Glomerular endothelial cell (primary cell): ENCODE measurements at places on chromosomes 6 and 20.

DNA sequence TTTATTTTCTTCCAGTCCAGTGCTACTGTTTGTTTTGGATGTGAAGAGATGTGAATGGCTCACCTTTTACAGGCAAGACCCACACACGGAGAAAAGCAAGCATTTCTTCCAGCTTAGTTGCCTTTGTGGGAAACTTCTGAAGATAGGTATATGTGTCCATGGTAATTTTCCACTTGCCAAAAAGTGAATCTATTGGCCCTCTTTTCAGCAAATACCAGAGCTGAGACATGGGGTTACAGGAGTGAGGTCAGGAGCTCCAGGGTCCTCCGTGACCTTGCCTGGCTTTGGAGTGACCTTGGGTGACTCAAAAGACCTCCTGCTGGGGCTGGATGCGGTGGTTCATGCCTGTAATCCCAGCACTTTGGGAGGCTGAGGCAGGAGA lies 166.7 kb downstream of the SCML4 start:
- no peak for DNase-seq

DNA sequence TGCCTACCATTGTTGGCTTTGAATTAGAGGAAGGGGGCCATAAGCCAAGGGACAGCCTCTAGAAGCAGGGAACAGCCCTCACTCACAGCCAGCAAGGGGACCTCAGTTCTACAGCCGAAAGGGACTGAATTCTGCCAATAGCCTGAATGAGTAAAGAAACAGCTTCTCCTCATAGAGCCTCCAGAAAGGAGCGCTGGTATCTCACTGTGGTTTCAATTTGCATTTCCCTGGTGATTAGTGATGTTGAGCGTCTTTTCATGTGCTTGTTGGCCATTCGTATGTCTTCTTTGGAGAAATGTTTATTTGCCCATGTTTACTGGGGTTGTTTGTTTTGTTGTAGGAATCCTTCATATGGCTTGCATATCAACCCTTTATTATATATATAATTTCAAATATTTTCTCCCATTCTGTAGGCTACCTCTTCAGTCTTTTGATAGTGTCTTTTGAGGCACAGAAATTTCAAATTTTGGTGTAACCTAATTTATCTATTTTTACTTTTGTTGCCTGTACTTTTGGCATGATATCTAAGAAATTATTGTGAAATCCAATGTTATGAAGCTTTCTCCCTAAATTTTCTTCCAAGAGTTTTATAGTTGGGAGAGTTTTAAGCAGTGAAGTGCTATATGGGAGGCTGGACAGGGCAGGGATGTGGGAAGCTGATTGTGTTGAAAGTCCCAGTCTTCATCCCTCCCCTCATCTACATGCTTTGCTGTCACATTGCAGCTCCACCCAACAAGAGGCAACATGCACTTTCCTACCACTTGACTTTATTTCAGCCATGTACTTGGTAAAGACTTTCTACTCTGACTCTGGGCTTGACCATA lies 82.3 kb upstream of the SHLD1 start:
- no peak for DNase-seq

- no peak for DNase-seq
Measured at GRCh38 chr6:37512400-37513011, 12.8 kb upstream of the CCDC167 start.

DNA sequence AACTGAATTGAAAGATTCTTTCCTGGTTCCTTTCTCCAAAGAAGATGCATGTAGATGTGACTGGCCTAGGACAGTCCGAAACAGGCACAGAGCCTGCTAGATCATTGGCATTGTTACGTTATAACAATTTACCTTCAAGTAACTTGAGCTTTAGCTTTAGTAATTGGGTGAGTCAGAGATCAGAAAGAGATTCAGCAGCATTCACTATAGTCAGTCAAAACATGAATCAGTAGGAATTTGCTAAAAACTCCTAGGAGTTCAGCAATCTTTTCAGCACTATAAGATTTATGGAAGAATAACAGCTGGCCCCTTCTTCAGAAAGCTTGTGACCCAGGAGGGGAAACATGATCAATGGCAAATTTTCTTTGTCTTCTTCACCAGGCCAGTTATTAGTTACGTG lies 281.7 kb upstream of the PRDM1 start:
- DNase-seq = no peak

GRCh38 chr6:74466572-74466971 lies 739.3 kb downstream of the COL12A1 start:
- no peak for DNase-seq

DNA sequence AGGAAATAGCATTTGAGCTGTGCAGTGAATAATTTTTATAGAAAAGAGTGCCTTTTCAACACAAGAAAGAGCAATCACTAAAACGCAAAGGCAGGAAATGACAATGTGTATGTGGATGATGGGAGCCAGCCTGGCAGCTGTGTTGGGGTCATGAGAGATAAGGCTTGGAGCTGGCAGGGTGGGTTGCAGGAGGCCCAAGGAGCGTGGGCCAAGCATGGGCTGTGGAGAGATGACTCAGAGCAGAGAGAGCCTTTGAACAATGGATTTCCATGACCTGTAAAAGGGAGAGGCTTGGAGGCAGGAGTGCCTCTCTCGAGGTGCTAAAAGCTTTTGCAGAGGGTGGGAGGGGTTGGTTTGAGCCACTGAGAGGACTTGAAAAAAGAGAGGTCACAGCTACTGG lies 6.6 kb upstream of the TBC1D7 start:
- DNase-seq = no peak

DNA sequence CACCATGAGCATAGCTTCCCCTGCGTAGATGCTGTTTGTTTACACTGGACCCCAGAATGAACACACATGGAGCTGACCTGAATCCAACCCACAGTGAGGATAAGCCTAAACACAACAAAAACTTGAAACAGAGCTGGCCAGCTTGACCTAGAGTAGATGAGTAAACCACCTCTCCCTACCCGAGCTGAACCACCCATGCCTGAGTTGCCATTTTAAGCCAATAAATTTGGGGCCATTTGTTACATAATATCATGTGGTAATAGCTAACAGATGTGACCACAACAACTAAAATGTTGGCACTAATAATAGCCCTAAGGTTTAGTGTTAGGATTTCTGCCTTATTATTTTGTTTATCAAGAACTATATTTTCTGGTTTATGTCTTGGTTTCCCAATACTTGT lies 103.2 kb upstream of the GRIK2 start:
- DNase-seq = no peak
